Thymus (tissue), 14 donors: ENCODE measurements at places on chromosomes 13 and 19.

DNA sequence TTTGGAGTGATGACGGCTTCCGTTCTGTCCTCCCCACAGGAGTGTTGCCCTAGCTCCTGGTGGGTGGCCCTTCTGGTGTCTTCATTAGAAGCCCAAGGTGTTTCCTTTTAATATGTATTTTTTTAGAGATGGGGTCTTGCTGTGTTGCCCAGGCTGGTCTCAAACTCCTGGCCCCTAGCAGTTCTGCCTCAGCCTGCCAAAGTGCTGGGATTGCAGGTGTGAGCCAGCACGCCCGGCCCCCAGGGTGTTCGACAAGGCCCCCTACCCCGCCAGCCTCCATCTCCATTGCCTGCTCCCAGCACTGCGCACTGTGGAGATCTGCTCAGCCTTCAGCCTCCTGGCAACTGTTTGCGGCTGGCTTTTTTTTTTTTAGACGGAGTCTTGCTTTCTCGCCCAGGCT, 31.2 kb downstream of the BTBD2 start:
- DNase-seq: no peak

DNA sequence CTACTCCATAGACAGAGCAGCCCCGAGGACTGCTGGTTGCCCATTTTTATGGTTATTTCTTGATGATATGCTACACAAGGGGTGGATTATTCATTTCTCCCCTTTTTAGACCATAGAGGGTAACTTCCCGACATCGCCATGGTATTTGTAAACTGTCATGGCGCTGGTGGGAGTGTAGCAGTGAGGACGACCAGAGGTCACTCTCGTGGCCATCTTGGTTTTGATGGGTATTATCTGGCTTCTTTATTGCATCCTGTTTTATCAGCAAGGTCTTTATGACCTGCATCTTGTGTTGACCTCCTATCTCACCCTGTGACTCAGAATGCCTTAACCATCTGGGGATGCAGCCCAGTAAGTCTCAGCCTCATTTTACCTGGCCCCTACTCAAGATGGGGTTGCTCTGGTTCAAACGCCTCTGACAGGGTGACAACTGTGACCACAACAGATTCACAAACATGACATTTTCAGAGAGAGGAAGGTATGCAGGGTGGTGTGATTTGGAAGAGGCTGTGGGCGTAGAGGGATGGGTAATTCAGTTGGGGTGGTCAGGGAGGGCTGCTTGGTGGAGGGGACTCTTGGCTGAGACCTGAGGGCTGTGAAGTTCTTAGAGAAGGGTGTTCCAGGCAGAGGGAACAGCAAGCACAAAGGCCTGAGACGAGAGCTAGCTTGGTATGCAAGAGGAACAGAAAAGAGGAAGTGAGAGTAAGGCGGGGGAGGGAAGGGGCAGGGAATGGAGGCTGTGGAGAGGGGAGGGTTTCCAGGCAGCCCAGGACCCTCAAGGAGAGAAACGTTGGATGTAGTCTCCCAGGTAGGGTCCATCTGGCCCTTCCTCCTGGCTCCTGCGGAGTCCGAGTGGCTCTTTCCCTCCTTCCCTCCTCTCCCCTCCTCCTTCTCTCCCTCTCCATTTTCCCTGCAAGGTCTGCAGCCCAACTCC, 23.5 kb downstream of the FAM187B start:
- no peak for DNase-seq

DNA sequence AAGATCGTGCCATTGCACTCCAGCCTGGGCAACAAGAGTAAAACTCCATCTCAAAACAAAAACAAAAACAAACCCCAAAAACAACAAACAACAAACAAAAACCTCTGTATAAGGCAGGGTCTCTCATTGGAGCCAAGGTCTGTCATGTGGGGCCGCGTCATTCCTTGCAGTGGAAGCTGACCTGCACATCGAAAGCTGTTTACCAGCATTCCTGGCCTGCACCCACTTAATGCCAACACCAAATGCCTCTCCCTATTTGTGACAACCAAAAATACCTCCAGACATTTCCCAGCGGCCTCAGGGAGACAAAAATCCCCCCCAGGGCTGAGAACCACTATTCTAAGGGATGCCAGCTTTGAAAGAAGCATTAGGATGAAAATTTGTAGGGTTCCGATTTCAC, 1.2 kb downstream of the CPAMD8 start:
- no peak for DNase-seq

DNA sequence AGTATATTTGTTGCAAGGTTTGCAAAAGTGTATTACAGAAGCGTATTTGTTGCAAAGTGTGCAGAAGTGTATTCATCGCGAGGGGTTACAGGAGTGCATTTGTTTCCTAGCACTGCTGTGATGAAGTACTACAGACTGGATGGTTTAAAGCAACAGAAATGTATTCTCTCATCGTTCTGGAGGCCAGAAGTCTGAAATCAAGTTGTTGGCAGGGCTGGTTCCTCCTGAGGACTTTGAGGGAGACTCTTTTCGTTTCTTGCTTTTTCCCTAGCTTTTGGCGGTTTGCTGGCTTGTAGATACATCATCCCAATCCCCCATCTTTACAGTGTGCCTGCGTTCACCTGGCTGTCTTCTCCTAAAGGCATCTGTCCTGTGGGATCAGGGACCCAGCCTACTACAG, 127.9 kb upstream of the USP29 start:
- DNase-seq: no peak

DNA sequence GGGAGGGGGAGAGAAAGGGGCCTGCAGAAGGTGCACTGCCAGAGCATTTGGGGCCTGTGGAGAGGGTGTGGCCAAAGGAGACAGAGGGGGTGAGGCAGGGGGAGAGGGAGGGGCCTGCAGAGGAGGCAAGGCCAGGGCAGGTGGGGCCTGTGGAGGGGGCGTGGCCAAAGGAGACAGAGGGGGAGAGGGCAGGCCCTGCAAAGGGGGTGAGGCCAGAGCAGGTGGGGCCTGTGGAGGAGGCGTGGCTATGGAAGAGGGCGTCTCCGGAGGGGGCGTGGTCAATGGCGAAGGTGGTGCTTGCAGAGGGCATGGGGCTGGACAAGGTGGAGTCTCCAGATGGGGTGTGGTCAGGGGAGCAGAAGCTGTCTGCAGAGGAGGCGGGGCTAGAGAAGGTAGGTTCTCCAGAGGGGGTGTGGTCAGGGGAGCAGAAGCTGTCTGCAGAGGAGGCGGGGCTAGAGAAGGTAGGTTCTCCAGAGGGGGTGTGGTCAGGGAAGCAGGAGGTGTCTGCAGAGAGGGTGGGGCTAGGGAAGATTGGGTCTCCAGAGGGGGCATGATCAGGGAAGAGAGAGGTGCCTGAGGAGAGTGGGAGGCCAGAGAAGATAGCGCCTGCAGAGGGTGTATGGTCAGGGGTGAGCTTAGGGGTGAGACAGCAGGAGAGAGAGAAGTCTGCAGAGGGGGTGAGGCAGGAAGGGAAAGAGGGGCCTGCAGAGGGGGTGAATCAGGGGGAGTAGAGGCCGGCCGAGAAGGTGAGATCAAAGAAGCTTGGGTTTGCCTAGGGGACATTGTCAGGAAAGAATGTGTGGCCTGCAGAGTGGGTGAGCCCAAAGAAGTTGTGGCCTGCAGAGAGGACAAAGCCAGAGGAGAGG, 3.4 kb downstream of the PRR36 start:
- DNase-seq: peak; percentile 48

- no peak for DNase-seq
Observed at GRCh38 chr19:15421721-15422260, 3.0 kb upstream of the AKAP8L start.

DNA sequence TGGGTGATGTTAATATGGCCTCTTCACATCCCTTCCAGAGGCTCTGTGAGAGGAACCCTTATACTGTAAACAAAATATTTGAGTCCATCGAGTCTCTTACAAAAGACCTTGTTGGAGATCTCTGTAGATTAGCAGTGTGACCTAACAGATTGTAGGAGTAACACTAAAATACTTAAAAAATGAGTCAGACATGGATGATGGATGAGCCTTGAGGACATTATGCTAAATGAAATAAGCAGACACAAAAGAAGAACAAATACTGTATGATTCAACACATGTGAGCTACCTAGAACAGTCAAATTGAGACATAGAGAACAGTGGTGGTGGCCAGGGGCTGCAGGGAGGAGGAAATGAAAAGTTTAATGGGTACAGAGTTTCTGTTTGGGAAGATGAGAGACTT, 152.2 kb upstream of the UBL3 start:
- DNase-seq: no peak

DNA sequence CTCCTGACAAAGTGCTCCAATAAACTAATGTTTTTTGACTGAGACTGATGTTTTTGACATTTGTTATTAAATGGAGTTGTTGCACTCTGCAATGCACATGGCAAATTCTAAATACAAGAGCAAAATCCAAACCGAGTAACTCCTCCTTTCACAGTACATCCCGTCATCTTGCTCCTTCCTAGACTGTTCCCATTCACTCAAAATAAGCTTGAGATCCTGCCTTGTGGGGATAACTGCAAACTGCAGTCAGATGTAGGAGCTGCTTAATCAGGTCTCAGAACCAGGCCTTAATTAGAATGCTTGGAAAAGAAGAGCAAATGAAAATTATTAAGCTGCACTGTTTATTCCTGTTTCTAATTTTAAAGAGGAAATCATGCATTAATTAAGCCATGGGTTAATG, 134.8 kb upstream of the SPRY2 start:
- DNase-seq: no peak

DNA sequence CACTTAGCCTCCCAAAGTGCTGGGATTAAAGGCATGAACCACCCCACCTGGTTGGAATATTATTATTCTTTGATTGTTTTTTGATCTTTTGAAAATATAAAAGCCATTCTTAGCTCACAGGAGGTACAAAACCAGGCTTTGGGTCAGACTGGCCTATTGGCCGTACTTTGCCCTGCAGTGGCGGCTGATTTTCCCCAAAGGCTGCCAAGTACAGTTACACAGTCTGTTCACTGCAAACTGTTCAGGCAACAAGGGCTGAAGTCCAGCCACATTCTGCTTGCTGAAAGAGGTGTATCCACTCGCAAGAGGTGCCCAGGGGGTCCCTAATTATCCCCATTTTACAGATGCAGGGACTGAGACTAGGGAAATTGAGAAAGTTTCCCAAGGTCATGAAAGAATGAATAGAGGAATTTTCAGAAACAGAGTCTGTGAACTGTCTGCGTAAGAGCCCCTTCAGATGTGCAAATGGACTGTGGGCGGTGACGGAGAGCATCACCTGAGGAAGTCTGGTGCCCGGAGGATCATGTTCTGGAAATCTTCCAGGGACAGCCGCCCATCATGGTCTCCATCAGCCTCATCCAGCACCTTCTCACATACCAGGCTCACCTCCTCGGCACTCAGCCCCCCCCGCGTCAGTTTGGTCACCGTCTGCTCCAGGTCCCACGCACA, 9.0 kb downstream of the CIB3 start:
- DNase-seq: no peak

DNA sequence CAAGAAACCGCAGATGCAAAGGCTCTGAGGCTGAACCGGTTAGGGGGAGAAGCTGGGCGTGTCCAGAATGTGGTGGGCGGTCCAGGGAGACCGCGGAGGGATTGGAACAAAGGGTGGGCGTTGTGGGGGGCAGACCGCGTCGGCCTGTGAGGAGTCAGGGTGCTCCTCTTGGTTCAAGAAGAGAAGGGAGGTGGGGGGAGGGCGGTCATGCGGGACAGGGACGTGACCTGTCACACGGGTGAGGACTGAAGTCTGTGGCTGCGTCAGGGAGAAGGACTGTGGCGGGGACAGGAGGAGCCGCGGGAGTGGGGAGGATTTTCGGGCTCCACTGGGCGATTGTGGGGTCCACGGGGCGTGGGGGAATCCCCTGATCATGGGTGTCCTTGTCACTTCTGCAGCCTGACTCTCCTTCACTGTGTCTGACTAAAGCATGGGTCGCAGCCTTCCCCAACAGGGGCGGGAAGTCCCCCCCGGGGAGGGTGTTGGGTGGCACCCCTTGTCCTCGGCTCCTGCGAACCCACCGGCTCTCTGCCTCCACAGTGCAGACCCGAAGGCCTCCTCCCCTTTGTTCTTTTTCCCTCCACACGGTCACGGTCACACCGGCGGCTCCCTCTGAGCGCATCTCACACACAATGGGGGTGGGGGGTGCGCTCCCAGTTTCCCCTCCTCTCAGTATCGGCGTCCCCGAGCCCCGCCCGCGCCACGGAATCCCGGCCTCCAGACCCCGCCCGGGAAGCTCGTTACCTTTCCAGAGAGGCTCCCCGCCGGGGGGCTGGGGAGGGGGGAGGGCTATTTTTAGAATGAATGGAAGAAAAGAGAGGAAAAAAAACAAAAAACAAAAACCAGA, 16.4 kb upstream of the KCNN1 start:
- DNase-seq: no peak

DNA sequence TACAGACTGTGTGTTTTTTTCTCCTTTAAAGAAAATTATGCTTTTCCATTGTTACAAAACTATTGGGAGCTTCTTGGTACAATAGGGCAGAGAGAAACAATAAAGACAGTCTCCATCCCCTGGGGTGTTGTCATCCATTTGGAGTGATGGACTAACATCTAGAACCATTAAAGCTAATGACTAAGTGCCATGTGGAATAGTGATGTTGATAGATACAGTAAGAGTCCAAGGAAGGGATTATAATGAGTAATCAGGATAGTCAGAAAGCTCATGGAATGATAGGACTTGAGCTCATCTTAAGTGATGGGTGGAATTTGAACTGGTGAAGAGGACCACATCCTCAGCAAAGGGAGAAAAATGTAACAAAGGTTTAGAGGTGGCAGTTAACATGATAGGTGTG, 24.1 kb upstream of the FRY start:
- no peak for DNase-seq

DNA sequence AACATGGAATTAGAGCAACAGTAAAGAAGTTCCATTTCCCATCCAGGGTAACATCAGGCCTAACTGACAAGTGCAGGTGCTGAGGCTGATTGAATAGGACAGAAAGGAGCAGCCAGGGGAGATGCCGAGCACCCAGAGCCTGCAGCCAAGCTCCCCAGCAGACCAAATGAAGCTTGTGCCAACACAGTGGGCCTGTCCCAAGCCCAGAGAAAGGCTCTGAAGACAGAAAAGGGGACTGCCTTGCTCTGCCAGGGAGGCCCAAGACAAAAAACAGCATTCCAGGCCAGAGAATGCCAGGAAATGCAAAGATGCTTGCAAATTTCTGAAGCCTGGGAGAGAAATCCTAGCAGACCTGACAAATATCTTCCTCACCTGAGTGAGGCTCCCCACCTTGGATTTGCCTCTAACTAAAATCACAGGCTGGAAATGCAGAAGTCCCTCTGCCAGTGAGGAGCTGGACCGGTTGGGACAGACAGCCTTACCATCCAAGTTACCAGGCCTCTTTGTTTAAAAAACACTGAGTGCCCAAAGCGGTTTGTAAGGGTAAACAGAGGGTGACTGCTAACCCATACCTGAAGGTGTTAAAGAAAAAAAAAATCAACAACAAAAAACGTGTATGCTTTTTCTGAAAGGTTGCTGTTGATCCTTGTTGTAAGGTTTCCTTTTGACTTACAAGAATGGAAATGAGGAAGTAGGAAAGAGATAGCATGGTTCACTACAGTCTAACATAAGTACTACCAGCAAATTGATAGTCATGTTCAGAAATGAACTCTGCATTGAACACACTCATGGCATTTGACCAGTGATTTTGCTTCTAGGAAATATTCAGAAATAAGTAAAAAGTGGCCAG, 11.8 kb upstream of the HMGB1 start:
- no peak for DNase-seq

GRCh38 chr13:21481359-21481758, 22.3 kb upstream of the ZDHHC20 start:
- DNase-seq: no peak

GRCh38 chr13:84606616-84607015, 724.3 kb upstream of the SLITRK1 start:
- no peak for DNase-seq

GRCh38 chr19:49011194-49011593, 5.7 kb downstream of the LHB start:
- DNase-seq: no peak

- DNase-seq: no peak
Observed at GRCh38 chr13:40200273-40200978, 466.0 kb downstream of the FOXO1 start.

- DNase-seq: no peak
Observed at GRCh38 chr13:77874406-77874805, 44.2 kb downstream of the EDNRB start.
